ENCODE measurements at places on chromosomes 7 and 10.

DNA sequence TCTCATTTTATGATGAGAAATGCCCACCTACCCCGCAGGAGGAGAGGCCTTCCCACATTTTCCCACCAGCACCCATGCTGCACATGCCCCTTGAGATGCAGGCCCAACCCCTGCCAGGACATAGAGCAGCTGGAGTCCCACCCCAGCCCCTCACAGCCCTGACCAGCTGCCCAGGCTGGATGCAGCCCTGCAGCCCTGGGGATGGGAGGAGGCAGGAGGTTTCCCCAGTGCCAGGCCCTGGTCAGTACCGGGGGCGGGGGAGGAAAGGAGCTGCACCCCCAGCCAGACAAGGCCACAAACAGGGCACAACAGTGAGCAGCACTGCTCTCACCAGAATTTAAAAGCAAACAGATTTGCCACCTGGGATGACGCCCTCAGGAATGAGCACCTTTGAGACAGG is 196.1 kb downstream of the PTPRN2 start:
- DNase-seq = no peak

- DNase-seq = no peak
These were observed 148.4 kb downstream of the MAD1L1 start for GRCh38 chr7:2084331-2084730.

GRCh38 chr7:129468087-129468486 is 33.9 kb downstream of the STRIP2 start:
- no peak for DNase-seq

- no peak for DNase-seq
These were observed 21.5 kb upstream of the IKZF1 start for GRCh38 chr7:50282813-50283605.

GRCh38 chr10:46272863-46273415 is 13.9 kb upstream of the ANTXRL start:
- peak; percentile 9 for DNase-seq

DNA sequence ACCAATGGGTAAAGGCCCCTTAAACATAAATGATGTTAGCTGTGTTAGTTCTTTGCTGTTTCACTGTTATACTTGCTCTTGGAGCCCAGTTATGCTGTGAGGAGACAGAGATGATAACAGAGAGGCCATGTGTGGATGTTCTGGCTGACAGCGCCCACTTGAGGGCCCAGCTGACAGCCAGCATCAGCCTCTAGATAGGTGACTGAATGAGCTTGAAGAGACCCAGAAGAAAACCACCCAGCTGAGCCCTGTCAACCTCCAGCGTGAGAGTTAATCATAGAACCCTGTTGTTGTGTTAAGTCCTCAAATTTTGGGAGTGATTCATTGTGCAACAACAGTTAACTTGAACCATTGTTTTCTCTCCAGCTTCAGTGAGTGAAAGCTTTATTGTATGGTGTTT is 91.7 kb downstream of the GLRX3 start:
- DNase-seq = no peak

GRCh38 chr7:45971661-45972175 is 50.6 kb upstream of the IGFBP3 start:
- DNase-seq = no peak

DNA sequence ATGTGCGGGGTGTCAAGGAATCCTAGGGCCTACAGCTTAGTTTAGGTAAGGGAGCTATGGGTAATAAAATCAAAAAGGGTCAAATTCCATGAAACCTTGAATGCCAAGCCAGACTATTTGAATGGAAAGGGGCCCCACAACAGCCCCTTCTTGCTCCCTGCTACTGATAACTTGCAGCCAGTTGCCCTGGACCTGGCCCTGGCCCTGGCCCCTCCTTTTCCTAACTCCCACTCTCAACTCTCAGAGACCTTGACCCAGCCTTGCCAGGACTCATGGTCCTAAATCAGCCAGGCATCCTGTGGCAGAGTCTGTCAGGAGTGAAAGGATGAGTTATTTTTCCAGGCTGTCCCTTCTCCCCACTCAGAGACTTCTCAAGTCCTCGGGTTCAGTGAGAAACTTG is 5.9 kb downstream of the KCNIP2 start:
- DNase-seq = no peak

GRCh38 chr7:18288322-18289037 is 207.1 kb upstream of the HDAC9 start:
- no peak for DNase-seq

DNA sequence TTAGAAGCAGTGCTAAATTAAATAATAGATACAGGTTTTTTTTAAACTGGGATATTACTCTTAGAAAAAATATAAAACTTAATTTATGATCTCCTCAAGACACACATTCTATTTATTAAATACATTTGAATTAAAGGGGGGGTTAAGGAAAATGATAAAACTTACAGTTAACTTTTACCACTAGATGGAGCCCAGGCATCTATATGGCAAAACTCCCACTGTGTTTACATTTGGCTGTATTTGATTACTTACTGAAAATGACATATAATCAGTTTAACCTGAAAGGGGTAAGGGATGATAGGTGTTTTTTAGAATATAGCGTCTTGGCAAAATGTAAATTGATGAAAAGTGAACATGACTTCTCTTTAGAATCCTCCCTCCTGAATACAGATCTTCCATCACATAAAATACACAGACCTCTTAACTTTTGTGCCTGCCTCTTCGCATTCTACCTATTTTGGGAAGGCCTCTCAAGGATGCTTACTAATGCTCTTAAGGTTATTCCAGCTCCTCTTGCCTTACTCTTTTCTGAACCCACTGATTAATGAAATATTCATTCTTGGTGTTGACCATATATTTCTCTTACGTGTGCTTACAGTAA is 235.7 kb downstream of the AGMO start:
- no peak for DNase-seq

- no peak for DNase-seq
These were observed 6.9 kb downstream of the KPNA7 start for GRCh38 chr7:99201027-99201426.

- no peak for DNase-seq
These were observed 257.8 kb downstream of the COBL start for GRCh38 chr7:51058764-51059163.

DNA sequence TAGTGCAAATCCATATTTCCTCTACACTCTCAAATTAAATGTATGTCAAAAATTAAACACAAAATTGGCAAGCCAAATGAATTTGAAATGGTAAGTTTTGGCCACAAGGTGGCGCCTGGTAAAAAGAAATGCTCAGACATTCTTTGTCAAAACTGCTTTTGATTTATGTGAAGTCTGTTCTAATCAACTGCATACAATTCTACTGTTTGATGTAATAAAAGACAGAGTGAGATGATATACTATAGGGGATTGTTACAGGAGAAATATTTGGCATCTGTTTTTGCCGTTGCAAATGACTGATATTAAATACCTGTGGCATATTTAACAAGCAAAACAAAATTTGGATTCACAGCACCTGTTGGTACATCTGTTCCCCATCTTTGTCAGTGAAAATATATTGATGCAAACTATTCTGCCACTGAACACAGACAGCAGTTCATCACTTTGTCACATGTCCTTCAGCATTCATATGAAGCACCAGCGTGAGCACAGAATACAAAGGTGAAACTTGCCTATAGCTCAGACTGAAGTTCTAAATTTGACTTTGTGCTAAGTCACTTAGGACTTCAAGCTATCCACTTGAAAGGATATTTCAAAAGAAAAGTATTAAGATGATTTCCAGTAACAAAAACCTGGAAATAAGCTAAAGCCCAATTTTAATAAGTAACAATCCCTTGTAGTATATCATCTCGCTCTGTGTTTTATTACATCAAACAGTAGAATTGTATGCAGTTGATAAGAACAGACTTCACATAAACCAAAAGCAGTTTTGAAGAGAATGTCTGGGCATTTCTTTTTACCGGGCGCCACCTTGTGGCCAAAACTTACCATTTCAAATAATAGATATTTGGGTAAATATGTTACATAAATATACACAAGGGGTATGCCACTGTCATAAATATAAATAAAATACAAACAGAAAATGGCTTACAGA is 10.2 kb upstream of the CH25H start:
- peak; percentile 75 for DNase-seq

GRCh38 chr7:140512317-140513000 is 33.2 kb upstream of the MKRN1 start:
- DNase-seq = peak; percentile 44

DNA sequence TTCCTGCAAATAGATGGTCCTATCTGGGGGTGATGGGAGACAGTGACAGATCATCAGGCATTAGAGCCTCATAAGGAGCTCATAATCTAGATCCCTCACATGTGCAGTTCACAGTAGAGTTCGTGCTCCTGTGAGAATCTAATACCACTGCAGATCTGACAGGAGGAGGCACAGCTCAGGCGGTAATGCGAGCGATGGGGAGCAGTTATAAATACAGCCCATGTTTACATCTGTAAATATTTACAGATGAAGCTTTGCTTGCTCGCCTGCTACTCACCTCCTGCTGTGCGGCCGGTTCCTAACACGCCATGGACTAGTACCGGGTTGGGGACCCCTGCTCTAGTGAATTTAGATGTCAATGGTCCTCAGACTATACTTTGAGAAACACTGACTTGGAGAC is 17.0 kb upstream of the CDCA7L start:
- no peak for DNase-seq

- no peak for DNase-seq
These were observed 187.7 kb upstream of the CNTNAP2 start for GRCh38 chr7:145928937-145929336.

DNA sequence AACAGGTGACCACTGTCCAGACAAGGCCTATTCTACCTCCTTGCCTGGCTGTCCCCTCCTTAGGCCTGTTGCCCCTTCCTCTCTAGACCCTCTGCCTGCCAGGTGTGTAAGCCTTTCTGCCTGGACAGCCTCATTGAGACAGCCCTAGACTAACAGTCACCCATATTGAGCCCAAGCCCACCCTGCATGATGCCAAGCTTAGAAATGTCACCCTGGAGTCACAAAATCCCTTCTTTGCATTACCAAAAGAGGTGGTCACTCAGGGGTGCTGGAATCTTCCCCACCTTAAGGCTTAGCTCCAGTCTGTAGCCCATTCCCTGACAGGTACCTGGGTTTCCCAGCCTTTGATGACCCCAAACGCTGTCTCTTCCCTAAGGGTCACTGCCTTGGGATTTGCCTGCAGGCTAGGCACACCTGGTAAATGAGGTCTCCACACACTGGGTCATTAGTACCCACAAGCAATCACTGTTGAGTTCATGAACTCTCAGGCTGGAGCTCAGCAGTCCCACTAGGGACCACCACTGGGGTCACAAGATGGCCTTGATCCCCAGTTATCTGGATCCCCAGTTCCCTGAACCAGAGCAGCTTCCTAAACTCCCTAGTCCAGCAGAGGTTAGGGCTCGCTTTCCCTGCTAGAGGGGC is 54.9 kb upstream of the CAMK2B start:
- no peak for DNase-seq

GRCh38 chr7:2202901-2203765 is 29.6 kb downstream of the MAD1L1 start:
- DNase-seq = no peak

- DNase-seq = peak; percentile 75
These were observed 57.8 kb downstream of the ZRANB1 start for GRCh38 chr10:124999433-125000365.

DNA sequence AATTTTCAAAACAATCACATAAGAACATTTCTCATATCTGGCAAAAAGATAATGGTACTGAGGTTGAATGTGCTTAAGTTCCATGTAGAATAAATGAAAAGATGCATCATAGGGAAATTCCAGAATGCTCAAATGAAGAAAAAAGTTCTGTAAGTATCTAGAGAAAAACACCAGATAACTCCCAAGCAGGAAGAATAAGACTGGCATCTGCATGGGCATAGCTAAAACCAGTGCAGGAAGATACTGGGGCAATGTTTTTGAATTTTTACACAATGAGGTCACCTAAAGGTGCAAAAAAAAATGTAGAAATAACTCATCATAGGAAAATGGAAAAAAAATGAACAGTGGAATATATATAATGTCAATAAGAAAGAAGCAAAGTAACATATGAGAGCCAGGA is 275.2 kb downstream of the BAMBI start:
- DNase-seq = no peak

DNA sequence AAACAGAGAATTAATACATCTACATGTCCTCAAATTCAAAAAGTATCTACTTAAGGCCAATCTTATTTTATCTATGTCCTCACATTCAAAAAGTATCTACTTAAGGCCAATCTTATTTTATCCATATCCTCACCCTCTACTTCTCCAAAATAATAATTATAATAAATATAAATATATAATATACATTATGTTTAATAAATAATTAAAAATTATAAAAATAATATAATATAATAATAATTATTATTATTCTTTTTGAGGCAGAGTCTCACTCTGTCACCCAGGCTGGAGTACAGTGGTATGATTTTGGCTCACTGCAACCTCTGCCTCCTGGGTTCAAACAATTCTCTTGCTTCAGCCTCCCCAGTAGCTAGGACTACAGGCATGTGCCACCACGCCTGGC is 784.9 kb downstream of the DNAJB9 start:
- no peak for DNase-seq

GRCh38 chr10:76717141-76717540 is 920.5 kb downstream of the KCNMA1 start:
- DNase-seq = no peak

DNA sequence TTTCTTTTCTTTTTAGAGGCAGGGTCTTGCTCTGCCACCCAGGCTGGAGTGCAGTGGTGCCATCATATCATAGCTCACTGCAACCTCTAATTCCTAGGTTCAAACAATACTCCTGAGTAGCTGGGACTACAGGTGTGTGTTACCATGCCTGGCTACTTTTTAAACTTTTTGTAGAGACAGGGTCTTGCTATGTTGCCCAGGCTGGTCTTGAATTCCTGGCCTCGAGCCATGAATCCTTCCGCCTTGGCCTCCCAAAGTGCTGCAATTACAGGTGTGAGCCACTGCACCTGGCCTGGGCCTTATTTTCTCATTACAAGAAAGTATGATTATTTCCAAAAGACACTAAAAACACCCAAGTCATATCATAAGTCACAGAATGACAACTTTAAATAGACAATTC is 106.6 kb downstream of the CDK6 start:
- DNase-seq = no peak

DNA sequence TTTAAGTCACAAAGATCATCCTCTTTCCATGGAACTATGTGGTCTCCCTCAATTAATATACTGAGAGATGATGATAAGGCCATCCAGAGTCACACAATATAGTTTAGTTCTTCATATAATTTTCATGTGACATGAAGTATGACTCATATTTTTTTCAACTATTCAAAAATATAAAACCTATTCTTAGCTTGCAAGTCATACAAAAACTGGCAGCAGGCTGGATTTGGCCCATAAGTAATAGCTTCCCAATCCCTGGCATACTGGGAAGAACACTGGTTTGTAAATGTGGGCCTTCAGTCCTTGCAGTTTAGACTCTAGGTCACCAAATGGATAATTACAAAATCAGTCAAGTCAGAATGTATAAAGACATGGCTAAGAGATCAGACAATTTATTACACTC is 356.6 kb downstream of the PPP1R3A start:
- no peak for DNase-seq

DNA sequence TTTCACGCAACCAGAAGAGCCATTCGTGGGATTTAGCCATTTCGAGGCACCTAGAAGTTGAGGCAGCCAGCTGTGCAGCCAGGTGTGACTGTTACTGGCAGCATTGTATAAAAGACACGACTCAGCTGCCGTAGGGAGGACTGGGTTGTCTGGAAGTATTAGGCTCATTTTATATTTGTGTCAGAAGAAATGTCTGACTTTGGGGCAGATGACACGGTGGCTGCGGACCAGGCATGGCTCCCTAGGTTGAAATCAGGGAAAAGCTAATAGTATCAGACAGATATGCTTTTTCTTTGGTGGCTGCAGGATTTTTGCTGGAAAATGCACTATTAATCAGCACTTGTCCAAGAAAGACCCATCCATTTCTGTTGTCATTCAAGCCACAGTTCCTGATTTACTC is 4.2 kb upstream of the DPYSL4 start:
- DNase-seq = no peak

Measured in testis (tissue), 5 donors.